ENCODE measurements at places on chromosomes 4 and X.
A peak's percentile ranks its signal among the peaks of the same experiment; 100 is the strongest.

DNA sequence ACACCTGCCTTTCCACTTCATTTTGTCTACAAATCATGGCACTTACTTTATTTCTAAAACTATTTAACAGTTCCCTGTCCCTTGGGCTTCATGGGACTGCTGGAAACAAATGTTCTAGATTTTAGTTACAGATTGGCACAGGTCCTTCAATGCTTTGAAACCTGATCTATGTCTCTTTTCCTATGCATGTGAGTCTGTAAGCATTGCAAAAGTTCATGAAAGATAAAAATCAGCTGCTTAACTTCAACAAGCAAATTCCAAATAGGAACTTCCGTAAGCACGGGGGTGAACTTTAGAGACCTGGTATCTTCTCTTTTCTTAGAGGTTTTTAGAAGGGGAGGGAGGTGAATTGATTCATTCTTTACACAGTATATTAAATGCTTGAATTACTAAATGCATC lies 9.5 kb downstream of the LGI2 start:
- DNase-seq, result peak; percentile 44

- no peak for DNase-seq
These were observed 32.7 kb upstream of the NKRF start for GRCh38 chrX:119638725-119639471.

DNA sequence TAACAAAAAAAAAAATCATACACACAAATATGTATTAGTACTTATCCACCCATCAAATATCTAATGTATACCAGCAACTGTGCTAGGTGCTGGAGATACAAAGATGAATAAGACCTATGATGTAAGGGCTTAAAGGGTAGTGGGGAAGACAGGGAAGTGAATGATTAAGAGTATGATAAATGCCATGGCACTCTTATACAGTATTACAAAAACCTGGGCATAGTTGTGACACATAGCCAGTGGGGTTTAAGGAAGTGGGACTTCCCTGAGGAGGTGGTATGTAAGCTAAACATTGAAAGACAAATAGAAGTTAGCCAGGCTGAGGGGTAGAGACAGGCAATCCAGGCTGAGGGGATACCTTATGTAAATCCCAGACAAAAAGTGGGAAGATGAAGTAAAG lies 23.5 kb downstream of the CHM start:
- no peak for DNase-seq

GRCh38 chr4:145909281-145909715 lies 29.3 kb downstream of the ZNF827 start:
- no peak for DNase-seq

GRCh38 chr4:66482186-66482585 lies 811.9 kb upstream of the EPHA5 start:
- no peak for DNase-seq

GRCh38 chr4:7347981-7348380 lies 86.7 kb downstream of the PSAPL1 start:
- DNase-seq, result no peak

- DNase-seq, result no peak
These were observed 4.9 kb downstream of the CXCL2 start for GRCh38 chr4:74093981-74094623.

DNA sequence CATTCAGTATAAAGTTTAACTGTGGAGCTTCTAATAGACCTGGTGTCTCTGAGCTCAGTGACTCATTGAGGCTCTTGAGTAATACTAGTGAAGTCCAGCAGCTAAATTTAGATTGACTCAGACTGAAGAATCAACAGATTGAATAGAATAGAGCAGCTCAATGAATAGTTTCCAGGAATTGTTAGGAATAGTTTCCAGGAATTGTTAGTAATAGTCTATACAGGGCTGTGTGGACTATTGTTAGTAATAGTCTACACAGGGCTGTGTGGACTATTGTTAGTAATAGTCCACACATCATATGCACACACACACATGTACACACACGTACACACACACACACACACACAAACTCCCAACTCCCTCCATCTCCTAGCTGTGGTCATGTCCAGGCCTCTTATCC lies 3.0 kb downstream of the GIMD1 start:
- DNase-seq, result peak; percentile 81

DNA sequence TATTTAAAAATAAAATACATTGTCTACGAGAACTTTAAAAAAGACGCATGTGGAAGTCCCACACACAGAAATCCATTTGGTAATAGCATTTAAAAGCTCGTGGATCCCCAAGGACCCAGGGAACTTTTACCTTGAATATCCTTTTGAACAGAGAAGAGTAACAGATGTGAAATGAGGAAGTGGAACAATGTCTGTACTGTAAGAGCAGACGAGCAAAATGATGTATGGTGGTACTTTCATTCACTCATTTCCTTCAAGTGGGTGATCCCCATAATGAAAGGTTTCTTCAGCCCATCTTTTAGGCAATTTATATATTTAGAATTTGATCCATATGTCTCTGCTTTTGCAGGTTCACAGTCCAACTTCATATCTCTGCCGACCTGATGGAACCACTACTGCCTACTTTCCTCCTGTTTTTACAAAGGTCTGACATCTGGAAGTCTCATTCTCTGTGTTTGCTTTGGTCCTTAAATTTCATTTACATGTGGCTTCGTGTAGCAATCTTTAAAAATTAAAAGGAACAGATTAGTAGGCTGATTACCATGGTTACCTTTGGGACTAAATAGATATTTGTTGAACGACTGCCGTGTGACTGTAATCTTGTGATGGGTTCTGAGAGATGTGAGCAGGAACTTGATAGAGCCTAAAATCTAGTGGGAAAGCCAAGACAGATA lies 188.4 kb downstream of the PALLD start:
- no peak for DNase-seq

DNA sequence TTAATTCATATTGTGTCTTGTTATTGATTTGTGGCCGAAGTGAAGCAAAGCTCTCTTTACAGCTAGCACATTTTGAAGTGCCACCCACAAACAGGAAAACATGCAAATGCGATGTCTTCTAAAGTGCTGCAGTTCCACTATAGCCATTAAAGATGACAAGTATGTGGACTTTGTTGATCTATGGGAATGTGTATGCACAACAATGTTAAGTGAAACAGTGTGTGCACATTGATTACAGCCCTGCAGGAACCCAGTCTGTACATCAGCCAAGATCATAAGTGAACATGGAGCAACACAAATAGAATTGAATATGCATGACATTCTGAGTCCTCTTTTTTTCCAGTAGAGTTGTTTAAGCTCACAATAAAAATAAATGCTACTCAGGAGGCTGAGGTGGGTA lies 43.0 kb downstream of the TFDP3 start:
- DNase-seq, result no peak

- DNase-seq, result no peak
These were observed 8.2 kb upstream of the CNOT6L start for GRCh38 chr4:77827343-77827742.

DNA sequence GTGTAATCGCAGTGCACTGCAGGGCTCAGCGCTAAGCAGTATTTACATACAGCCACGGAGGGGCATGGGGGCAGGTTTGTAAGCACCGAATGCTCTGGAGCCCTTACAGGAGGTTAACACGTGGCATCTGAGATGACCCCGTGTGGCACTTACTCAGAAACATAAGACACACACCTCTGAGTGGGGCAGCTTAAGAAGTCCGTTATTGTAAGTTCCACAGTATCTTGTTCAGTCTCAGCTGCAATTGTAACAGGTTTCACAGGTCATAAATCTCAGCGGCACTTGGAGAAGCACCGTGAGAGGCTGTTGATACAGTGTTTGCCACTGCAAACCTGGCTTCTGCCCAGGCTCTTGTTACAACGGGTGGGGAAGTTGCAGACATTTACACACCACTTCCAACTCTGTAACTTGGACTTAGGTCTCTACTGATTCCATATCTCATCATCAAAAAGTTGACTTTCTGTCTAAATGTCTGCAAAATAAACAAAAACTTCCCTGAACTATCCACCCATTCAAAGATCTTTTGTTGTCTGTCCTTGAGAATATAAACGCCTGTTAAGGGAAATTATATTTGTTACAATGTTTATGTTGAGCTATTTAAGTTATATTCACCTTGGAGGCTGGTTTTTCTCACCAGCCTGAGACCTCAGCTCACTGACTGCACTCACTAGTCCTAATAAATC lies 10.3 kb downstream of the CPLX1 start:
- no peak for DNase-seq

- no peak for DNase-seq
These were observed 81.1 kb downstream of the DLG3 start for GRCh38 chrX:70525733-70526132.

DNA sequence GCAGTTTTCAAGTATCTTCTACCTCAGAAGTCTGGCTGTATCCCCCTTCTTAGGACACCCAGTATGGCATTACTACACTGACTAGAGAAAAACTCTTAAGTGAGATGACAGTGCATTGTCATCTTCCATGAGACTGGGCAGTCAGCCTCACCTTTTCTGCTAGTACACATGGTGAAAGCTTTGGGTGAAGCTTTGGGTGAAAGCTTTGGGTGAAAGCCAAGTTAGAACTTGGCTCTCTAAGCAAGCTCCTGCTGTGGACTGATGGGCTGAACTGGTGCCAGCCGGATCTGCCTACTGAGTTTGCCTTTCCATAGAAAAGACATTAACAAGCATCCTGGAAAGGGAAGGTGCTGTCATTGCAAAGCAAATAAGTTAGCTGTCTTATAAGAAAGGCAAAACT lies 8.8 kb downstream of the EPHA5 start:
- no peak for DNase-seq

- DNase-seq, result no peak
These were observed 18.4 kb upstream of the STK26 start for GRCh38 chrX:132004728-132005127.

- no peak for DNase-seq
These were observed 580.2 kb downstream of the SPRY1 start for GRCh38 chr4:123976819-123977218.
